ENCODE measurements at places on chromosomes 3 and 15.

- DNase-seq = no peak
Observed at GRCh38 chr3:63128380-63128779, 149.7 kb upstream of the SYNPR start.

DNA sequence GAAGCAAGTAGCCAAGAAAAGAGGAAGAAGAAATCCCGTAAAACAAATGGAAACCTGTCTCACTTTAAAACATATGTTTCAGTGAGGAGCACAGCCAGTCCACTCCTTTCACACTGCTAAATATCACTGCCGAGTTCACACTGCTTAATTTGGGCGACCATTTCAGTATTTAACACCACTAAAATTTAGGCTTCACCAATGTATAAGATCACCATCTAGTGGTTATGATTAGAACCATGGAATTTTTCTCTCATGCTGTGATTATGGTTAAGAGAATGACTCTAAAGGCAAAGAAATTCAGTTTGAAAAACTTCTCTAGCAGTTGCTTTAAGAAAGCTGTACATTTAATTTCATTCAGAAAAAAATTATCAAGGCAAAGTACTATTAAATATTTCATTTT is 16.6 kb downstream of the SLC4A7 start:
- no peak for DNase-seq

DNA sequence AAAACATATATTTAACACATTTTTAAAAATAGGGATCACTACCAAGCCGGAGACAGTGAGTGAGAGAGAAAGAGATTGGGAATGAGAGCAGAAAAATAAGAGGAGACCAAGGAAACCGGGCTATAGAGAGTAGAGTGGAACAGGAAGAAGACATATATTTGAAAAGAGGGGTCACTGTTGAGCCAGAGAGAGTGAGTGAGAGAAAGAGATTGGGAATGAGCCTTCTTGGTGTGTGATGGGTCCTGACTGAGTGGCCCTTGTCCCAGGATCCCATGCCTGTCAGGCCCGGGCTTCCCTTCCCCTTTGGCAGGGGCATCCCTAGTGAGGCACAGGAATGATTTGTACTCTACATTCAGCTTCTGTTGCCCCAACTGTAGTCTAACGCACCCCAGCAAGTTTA is 646.6 kb downstream of the NTRK3 start:
- DNase-seq = no peak

- no peak for DNase-seq
Observed at GRCh38 chr3:133038731-133039375, 662 bp downstream of the TMEM108 start.

DNA sequence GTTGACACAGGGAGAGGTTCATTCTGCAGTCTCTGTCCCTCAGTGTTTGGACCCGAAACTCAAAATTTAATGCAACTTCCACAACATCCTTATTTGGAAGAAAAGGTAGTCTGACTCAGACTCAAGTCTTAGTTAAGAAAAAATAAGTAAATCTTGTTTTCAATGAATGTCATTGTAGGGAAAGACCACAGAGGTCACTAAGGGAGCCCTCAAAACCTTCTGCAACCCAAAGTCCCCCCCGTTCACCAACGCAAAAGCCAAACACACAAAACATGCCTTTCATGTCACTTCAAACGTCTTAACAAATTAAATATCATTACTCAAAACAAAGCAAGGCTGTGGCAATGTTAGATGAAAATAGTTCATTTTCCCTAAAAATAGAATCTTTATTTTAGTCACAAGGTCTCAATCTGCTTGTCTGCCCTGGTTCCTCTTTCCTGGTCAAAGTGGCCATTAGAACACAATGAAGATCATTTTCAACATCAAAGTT is 20.9 kb upstream of the SSUH2 start:
- DNase-seq = no peak

DNA sequence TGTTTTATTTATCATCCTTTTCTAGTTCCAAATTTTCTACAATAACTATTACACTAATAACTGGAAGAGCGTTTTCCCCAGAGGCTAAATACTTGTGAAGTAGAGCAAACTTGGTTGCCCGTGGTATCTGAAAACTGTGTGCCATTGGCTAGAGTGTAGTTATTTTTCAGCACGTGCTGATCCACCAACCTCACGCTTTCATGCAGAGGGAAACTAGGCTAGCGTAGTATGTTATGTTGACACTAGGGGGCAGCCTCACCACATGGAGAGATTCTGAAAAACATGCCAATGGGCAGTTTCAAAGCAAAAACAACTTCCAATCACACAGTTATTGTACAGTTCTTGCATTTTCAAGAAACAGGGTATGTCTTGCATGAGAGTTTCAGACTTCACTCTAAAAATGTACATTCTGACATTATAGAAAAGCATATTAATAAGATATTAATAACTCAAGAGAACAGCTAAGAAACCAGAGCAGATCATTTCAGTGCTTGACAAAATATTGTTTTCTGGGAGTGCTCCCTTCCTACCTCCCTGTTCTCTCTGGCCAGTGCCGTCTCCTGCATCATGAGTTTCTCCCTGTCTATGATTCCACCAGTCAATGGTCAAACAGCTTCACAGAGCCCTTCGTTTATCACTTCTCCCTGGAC is 39.7 kb downstream of the SPATA12 start:
- DNase-seq = peak; percentile 55

DNA sequence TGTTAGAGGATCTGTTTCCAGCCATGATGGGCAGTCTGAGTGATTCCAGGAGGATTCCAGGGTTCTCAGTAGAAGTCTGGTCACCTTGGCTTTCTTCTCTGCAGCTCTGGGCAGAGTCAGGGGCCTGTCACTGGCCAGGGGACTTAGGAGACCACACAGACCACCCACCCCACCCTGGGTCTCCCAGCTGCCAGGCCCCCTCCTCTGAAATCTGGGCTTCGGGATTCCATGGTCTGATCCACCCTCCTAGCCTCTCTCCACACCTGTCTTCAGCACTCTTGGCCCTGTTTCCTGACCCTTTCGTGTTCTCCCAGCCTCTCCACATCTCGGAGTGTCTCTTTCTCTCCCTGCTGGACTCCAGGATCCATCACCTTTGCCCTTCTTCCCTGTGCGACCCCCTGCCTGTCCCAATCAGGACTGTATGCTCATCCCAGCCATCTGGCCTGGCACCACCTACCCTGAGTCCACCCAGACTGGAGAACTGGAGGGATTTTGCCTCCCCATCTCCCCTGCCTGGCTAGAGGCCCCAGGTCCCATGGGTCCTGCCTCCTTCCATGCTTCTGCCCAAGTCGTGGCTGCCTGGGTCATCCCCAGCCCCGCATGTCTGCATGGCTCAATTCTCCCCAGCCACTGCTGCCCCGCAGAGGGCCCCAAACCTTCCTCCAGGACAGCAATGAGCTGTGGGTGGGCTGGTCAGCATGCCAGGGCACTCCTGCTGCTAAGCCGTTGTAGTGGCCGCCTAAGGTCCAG is 34.3 kb downstream of the GOLGA6L10 start:
- no peak for DNase-seq

- no peak for DNase-seq
Observed at GRCh38 chr3:152628496-152628895, 206.4 kb upstream of the P2RY1 start.

DNA sequence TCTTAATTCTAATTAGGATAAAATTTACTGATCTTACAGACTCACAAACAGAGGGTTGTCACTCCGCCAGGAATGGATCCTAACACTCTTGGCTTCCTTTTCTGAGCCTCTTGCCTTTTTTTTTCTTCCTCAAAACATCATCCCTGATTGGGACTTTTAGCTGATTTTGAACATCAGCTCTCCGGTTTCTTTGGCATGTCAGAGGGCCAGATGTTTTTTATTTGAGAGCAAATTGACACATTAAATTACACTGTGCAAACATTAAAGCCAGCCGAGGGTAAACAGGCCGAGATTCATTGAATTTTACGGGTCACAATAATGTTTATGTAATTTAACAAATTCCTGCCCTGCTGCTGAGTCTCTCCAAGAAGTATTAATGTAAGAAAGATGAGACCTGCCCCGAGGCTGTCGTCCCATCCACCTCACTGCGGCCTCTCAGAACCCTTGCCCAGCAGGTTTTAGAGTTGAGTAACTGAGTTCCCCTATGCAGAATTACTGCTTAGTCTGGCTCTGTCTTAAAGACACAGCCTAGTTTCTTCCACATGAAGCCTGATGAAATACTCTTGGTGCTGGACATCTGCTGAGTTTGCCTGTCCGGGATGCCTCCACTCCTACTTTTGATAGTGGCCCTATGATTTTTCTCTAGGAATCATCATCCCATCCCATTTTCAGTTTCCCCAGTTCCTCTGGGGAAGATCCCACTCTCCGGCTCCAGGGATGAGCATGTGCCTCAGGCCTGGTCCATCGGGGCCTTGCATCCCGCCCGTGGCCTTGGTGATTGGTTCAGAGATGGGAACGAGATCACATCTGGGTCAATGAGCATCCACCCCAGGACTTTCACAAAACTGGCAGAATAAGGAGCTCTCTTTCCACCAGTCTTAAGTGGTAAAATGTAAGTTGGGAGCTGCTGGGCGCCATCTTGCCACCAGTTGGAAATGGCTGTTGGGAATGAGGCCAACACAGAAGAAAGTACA is 226.6 kb upstream of the TLE3 start:
- no peak for DNase-seq
